Mucosa of gallbladder (tissue), 1 donor: ENCODE measurements at places on chromosomes 2 and 18. TPM values are rescaled to one million over a fixed set of nuclear protein-coding genes. Genes with fewer than 3 reads are reported as not detected.

- DNase-seq = no peak
Observed at GRCh38 chr2:142220901-142221300, 90.1 kb upstream of the LRP1B start.

- no peak for DNase-seq
Observed at GRCh38 chr18:36419900-36420531, 122.5 kb downstream of the FHOD3 start.

GRCh38 chr18:13227910-13228309 lies 9.3 kb downstream of the LDLRAD4 start:
- no peak for DNase-seq

- DNase-seq = no peak
Observed at GRCh38 chr2:26576565-26577441, 64.4 kb downstream of the CIB4 start.

DNA sequence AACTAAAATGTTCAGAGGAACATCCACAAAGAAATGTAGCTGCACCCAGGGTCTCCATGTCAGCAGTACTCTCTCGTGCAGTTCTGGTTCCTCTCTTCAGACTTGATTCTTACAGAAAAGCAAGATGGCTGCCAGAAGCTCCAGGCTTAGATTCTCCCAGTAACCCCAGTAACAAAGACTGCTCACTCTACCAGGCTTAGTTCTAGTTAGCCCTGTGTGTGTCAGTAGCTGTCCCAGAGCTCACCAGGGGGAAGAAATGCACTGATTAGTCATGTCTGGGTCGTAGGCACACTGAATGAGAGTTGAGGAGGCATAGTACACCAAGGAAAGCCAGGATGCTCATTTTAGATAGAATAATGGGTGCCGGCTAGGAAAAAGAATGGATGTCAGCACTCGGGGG lies 395.0 kb upstream of the NRP2 start:
- no peak for DNase-seq

DNA sequence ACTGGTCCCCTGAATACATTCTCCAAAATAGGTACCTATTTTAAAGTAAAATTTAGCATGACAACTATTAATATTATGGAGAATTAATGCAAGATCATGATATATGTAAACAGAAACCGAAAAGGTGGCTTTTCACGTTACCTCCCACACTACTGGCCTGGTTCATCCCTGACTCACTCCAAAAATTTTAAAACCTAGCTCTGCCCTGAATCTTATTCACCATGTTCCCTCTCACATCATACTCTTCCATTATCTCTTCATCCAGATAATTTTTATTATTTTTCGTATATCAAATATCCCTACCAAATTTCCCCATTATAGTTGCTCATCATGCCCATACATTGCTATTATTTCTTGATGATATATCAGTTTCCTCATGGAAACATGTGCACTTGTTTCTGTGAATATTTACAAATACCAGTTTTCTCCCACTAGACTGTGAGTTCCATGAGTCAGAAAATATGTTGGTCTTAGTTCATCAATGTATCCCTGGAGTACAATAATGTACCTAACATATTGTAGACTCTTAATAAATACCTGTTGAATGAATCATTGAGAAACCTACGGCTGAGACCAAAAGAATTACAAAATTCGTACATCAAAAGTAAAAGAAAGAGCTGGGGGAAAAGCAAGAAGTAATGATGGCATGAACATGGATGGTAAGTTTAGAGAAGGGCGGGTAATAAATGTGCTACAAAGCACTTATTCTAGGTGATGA lies 360.1 kb upstream of the CHAC2 start:
- no peak for DNase-seq

DNA sequence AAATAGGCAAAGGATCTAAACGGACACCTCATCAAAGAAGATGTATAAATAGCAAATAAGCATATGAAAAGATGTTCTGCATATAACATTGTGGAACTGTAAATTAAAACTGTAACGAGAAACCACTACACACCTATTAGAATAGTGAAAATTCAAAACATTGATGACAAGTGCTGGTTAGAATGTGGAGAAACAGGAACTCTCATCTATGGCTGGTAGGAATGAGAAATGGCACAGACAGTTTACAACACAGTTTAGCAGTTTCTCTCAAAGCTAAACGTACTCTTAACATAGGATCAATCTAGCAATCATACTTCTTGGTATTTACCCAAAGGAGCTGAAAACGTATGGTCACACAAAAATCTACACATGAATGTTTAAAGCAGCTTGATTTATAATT lies 126.2 kb downstream of the TRIB2 start:
- no peak for DNase-seq

GRCh38 chr2:43058726-43059110 lies 167.7 kb downstream of the ZFP36L2 start:
- DNase-seq = no peak

- no peak for DNase-seq
Observed at GRCh38 chr2:128690869-128691268, 372.2 kb upstream of the HS6ST1 start.

DNA sequence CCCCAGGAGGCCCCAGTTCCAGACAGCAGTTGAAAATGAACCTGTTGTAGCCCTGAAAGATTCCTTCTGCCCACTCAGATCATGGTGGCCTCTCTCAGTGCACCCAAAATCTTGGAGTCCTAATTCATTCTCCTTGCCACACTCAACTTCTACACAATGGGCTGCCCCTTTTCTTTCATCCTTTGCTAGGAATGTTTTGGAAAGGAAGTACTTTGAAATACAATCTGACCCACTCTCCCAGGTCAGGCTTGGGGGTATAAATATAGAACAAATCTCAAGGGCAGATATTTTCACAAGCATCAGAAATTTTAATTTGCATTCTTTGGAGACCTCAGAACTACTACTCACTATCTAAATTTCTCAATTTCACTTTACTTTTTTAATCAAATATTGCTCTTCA lies 103.2 kb upstream of the SH3BP4 start:
- no peak for DNase-seq

Gene FAM237A
- total RNA-seq = not detected

Gene VWA3B
- total RNA-seq = 0.58 TPM

Gene GATA6
- total RNA-seq = 94.2 TPM

Gene CELF4
- 3.8 TPM for total RNA-seq
